ENCODE measurements at places on chromosomes 12 and 14. TPM values are rescaled to one million over a fixed set of nuclear protein-coding genes. Genes with fewer than 3 reads are reported as not detected.

- no peak for DNase-seq
These were observed 869.2 kb downstream of the SLC6A15 start for GRCh38 chr12:84043355-84043754.

DNA sequence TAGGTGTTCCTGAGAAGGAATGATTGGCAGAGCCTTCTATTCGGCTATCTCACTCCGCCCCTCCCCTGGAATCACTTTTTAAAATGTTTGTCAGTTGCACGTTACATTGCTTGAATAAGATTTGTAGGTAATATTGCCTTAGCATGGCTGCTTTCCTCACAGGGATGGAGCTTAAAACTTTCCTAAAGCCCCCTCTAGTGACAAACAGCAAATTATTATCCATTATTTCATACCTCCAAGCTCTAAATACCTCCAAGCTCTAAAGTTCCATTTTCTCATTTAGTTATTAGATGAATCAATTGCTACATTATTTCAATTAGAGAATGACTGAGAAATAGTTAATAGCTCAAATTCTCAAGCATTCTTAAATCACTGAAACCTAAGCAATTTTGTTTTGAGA, 5.1 kb upstream of the SPATA7 start:
- no peak for DNase-seq

GRCh38 chr14:51780741-51781140, 79.7 kb upstream of the GNG2 start:
- DNase-seq, result no peak

- DNase-seq, result peak; percentile 7
These were observed 51.3 kb downstream of the JAG2 start for GRCh38 chr14:105117257-105117646.

The CIROP gene
- not detected for total RNA-seq
